ENCODE measurements at places on chromosomes 12 and 14.

GRCh38 chr14:71355324-71356201, 448.3 kb downstream of the PCNX1 start:
- DNase-seq = no peak

GRCh38 chr14:65720171-65720570, 307.6 kb downstream of the FUT8 start:
- DNase-seq = no peak

- DNase-seq = no peak
Measured at GRCh38 chr12:122226366-122227125, 694 bp upstream of the DIABLO start.

DNA sequence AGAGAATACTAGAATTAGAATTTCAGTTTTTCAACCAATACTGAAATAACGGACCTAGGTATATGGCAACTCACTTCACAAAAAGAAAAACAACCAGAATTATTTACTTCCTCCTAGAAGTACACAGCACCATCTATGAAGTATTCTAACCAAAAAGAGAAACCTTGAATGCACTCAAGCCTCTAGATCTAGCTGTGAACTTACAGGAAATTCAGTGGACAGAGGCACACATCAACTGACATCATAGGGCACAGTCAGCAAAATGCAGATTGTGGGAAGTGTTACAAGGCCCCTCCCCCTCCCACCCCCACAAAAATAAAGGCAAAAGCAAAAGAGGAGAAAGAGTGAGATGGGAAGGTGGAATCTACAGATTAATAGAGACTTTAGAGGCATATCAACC, 102.4 kb downstream of the TMTC1 start:
- no peak for DNase-seq

DNA sequence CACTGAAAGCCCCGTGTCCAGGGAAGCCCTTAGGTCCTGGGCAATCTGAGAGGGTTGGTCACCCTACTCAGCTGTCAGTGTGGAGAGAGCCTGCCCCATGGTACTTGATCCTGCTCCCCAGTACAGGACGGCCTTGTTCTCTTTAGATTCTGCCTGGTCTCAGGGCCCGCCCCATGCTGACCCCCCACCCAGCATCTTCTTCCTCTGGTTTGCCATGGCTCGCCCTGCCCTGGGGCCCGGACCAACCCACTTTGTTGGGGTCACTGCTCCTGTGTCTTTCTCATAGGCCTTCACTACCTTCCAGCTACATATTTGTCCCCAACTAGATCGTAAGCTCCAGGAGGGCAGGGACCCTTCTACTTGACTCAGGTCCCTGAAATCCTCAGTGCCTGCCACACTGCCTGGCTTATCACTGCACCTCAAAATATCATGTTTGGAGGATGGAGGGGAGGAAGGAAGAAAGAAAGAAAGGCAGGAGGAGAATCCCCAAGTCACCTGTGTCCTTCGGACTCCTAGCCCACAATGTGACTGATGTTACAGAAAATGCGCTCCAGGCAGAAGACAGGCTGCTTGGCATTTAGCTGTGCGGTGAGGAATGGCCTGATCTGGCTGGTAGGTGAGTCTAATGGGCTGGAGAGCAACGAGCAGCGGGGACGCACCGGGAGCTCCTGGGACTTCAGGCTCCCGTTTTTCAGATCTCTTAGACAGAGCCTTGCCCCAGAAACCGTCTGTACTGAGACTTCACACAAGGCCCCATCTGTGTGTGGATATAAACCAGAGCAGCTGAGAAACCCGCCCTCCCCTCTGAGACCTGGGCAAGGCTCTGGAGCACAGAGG, 66.1 kb downstream of the C14orf132 start:
- DNase-seq = no peak

GRCh38 chr14:51205486-51205885, 34.6 kb upstream of the TMX1 start:
- DNase-seq = no peak

DNA sequence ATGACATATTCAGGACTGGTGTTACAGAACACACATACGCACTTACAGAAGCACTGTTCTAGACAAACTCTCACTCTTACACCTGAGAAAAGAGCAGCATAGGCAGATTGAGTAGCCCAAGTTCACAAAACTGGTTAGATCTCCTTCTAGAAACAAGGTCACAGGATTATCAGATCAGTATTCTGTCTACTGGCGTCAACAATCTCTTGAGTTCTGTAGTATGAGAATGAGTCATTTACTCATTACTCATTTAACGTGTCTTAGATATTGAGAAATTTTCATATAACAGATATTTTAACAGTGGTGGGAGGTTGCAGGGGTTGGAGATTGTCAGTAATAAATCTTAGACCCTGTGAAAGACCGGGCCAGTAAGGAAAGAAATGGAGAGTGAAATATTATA, 2.8 kb upstream of the TSPAN8 start:
- no peak for DNase-seq

DNA sequence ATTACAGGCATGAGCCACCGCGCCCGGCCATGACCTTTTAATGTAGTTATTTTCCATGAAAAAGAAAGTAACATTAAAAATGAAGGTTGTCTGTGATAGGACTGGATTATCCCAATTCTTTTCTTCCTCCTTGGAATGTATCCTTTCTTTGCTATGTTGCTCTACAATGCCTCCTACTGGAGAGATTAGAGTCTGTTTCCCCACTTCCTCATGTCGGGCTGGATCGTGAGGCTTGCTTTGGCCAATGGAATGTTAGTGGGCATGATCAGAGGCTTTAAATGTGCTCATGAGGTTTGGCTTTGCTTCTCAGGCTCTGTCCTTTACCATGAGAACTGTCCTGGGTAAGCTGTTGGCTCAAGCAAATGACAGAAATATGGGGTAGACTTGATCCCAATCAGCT, 34.7 kb upstream of the SOCS2 start:
- no peak for DNase-seq

GRCh38 chr12:90390947-90391346, 564.0 kb downstream of the CCER1 start:
- DNase-seq = no peak

- no peak for DNase-seq
Measured at GRCh38 chr12:44294649-44295048, 458.8 kb downstream of the TMEM117 start.

DNA sequence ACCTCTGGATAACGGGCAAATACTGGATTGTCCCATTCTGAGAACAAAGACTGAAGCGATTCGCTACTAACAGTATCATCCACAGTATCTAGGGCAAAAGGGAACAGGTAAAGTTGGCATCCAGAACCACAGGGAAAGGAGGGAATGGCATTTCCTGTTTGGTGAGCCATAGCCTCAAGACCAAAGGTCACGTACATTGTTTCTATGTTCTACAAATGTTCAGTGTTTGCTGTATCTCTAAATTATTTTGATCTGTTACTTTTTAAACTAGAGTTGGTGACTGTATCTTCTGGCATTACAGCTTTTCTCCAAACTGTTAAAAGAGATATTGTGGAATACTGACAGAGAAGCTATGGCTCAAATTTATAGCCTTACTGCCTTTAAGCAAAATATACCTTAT, 9.7 kb downstream of the MLH3 start:
- DNase-seq = no peak

DNA sequence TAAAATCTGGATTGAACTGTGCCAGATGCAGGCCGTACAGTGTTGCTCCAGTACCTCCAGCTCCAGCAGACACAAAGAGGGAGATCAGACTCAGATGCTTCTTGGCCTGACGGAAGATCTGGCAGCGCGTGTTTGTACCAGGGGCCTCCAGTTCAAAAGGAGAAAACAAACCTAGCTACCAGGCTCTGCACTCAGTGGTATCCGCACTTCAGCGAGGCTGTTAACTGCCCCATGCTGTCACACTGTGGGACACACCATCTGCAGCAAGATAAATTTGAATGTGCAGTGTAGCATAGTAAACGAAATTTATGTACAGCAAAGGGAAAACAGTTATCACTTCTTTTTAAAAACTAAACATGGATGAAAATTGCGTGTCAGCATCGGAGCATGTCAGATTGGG, 5.1 kb downstream of the DYNC1H1 start:
- no peak for DNase-seq

DNA sequence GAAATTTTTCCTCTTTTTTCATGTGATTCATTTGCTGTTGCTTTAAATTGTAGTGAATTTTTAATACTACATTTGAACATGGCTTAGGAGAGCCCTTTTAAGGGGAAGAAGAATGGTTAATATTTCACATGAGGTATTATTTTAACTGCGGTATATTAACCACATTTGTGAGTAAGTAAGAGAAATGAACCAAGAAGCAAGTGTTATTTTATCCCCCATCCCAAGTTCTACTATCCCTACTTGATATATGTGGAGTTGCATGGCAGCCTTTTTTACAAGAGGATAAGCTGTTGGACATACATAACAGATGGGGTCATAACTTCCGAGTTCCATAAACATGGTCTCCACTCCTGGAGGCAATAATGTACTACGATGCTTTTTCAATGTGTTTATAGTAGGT, 623.3 kb downstream of the LRFN5 start:
- no peak for DNase-seq

GRCh38 chr14:72594099-72594901, 299.6 kb downstream of the DPF3 start:
- peak; percentile 13 for DNase-seq

DNA sequence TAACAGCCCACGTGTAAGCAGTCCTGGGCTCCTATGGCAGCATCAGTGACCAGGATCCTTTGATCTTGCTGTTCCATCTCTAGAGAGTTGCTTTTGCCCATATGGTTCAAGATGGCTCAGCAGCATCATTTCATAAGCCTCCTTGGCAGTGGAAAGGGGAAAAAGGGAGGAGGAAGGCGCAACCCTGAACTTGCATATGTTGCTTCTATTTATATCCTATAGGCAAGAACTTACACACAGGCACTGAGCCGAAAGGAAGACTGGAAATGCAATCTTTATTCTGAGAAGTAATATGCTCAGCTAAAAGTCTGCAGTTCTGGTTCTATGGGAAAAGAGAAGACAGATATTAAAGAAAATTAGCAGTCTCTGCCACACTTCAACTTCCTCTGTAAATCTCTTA, 167.7 kb upstream of the PLXNC1 start:
- DNase-seq = no peak

All from activated CD4-positive, alpha-beta T cell treated with anti-CD3 and anti-CD28 coated beads for 24 hours (primary cell).